ENCODE measurements at places on chromosomes 4 and X.

DNA sequence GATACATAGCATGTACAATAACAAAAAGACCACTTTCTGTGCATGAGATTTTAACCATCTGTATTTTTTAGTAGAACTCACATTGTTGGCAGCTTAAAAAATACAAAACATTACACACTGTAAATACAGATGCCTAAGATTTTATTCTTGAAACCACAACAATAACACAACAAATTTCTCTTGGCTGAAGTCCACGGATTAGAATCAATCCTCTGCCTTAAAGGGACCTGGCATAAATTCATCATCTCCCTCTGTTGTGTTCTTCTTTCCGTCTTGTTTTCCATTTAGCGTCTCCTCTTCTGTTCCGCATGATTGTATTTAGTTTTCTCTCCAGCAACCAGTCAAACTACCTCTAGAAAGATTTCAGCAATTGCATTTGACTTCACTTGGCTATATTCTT, 231.0 kb downstream of the SPOCK3 start:
- DNase-seq: no peak

DNA sequence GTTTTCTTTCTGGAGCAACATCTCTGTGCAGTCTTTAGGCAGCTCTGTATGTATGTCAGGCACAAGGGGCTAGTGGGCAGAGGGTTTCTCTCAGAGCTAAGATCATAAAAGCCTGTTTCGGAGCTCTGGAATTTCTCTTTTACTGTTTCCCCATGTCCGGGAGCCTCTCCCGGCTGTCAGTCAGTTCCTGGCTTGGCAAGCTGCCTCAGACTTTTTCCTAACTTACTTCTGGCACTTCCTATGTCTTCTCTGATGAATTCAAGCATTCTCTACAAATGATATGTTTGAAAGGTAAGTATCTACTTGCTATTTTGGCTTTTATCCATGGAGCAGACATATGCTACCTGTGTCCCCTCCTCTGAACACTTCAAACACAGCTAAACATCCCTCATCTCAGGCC, 129.3 kb upstream of the PGRMC2 start:
- no peak for DNase-seq

GRCh38 chrX:70174754-70175153, 2.5 kb upstream of the DGAT2L6 start:
- DNase-seq: no peak

- DNase-seq: no peak
Measured at GRCh38 chr4:148173397-148174017, 268.7 kb downstream of the NR3C2 start.

- DNase-seq: no peak
Measured at GRCh38 chr4:104286867-104287266, 207.8 kb downstream of the CXXC4 start.

Data from iPS-NIHi11 (cell line).